Stimulated activated CD8-positive, alpha-beta memory T cell treated with anti-CD3 and anti-CD28 coated beads, Interleukin-12 subunit alpha, Interleukin-12 subunit beta, amount 100 ng/mL, for 1 hour (primary cell): ENCODE measurements at places on chromosomes 4 and X.

- no peak for DNase-seq
These were observed 233.8 kb downstream of the ENOX2 start for GRCh38 chrX:130669233-130669632.

DNA sequence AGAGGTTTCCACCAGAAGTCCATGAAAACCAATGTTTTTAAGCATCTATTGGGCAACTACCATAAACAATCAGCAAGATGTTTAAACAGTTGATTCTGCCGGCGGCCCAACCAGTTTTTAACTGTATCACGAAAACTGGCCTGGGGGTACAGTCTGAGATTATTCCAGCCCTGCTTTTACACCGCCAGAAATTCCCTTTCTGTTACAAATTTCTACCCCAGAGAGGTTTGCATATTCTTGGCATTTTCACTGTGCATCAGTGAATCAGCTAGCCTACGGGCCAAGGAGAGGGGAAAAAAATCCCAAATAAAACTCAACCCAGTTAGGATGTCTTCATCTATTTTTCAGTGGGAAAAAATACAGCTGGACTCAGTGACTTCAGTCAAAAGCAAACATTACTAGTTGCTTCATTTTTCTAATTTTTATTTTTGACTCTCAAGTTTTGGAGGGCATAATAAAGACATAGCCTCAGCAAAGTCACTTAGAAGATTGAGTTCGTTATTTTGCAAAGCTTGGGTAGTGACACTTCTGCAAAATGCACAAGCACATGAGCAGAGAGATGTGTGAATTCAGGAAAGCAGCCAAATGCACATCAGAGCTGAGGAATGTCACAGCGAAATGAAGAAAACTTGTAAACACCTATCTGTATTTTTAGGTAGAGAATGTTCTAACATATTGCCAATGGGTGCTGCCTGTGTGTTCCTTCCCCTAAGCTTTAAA, 167.8 kb upstream of the GK2 start:
- DNase-seq, result no peak

DNA sequence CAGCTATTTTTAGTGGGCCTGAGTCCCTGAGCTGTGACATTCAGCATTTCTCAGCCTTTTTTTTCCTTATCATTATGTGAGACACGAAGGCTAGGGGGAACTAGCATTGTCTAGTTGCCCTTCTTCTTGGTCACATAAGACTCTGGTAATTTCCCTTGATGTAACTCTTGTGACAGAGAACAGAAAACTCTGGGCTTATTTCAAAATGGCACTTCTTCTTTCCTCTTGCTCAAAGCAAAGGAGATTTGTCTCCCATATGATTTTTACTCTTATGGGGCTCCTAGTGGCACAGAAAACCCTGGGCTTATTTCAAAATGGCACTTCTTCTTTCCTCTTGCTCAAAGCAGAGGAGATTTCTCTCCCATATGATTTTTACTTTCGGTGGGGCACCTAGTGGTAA, 14.7 kb downstream of the ATXN3L start:
- DNase-seq, result no peak

DNA sequence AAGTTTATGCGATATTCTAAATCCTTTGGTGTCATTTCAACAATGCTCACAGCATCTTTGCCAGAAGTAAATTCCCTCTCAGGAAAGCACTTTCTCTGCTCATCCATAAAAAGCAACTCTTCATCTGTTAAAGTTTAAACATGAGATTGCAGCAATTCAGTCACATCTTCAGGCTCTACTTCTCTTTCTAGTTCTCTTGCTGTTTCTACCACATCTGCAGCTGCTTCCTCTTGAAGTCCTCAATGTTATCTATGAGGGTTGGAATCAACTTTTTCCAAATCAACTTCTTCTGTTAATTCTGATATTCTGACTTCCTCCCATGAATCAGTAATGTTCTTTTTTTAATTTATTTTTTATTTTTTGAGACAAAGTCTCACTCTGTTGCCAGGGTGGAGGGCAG, 100.9 kb downstream of the LCORL start:
- DNase-seq, result no peak

DNA sequence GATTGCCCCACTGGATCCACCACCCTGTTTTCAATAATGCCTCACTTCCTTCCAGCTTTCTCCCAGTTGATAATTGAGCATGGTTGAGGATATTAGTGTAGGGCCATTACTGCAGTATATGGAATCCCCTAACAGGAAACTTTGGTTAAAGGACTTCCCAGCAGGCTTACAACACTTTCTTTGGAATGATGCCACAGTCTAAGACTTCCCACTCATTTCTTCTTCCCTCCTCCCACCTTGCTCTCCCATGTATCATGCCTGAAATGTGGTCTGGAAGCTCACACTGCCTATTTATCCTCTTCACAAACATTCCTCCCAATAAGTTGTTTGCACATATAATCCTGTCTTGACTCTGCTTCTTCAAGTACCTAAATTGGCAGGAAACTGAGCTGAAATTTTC, 863.3 kb downstream of the CENPC start:
- DNase-seq, result no peak

DNA sequence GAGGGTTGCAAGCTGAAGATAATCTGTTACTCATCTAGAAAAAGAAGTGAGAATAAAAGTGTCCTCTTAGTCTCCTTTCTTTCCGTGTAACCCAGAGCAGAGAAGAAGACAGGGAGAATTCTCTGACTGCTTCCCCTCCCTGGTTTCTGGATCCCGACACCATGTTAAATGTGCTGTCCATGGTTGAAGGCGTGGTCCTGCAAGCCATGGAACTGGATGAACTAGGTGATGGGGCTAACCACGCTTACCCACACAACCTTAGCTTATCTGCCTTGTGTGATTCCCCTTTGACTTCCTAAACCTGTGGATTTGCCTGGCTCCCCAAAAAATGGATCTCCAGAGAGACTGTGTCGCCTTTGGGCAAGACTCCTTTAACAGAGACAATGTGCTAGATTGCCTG, 907.6 kb downstream of the FSTL5 start:
- no peak for DNase-seq

GRCh38 chrX:40550066-40550465, 30.7 kb upstream of the ATP6AP2 start:
- no peak for DNase-seq

GRCh38 chrX:37690119-37690518, 4.5 kb downstream of the XK start:
- no peak for DNase-seq

DNA sequence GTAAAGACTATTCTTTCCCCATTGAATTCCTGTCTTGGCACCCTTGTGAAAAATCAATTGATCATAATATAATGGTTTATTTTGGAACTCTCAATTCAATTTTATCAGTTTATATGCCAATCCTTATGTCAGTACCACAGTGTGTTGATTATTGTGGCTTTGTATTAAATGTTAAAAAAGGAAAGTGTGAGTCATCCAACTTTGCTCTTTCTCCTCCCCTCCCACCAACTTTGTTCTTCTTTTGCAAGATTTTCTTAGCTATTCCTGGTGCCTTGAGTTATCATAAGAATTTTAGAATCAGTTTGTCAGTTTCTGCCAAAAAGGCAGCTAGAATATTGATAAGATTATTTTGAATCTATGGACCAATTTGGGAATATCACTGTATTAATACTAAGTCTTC, 11.2 kb upstream of the RNF175 start:
- DNase-seq, result no peak

GRCh38 chr4:55386073-55386472, 9.7 kb upstream of the TMEM165 start:
- no peak for DNase-seq

GRCh38 chrX:16187024-16187760, 19.9 kb downstream of the MAGEB17 start:
- DNase-seq, result no peak

DNA sequence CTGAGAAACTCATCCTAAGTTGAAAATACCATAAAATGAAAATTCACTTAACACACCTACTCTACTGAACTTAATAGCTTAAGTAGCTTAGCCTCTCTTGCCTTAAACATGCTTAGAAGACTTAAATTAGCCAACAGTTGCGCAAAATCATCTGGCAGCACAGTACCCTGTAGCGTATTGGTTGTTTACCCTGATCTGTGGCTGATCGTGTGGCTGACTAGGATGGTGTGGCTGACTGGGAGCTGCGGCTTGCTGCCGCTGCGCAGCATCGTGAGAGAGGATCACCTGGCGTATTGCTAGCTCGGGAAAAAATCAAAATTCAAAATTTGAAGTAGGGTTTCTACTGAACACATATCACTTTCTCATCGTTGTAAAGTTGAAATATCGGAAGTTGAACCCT, 6.3 kb downstream of the RUFY3 start:
- DNase-seq, result no peak

DNA sequence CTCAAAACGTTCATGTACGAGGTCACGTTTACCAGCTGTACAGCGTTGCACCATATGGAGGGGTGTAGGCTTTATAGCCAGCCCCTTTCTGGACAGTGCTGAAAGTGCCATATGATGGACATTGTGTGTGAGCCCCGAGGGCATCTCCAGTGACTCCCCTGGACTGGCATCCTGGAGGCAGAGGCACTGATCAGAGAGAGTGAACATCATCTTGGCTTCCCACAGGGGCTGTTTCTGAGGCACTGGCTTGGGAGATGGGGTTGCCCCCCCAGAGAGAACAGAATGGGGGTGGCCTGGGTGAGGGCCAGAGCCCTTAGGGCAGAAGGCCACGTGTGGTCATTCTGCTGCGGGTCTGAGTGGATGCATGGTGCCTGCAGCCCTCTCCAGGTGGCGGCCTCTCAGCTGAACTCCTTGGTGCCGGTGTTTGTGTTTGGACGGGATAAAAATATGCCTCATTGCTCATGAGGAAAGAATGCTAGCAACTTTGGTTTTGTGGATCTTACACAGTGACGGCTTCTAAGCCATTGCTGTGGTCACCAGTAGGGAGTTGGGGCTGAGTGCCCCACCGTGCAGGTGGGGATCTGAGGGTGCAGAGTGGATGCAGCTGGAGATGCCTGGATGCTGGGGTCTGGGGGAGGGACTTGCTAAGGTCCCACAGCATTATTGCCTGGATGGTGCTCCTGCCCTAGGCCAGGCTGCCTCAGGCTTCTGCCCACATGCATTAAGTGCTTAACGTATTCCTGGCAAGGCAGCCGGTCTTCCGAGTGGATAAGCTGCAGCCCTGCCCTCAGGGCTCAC, 3.4 kb downstream of the WFS1 start:
- no peak for DNase-seq

- DNase-seq, result no peak
These were observed 403.1 kb downstream of the MID1IP1 start for GRCh38 chrX:39204353-39204752.

GRCh38 chrX:67893931-67894330, 350.1 kb downstream of the AR start:
- no peak for DNase-seq

- DNase-seq, result no peak
These were observed 81.1 kb downstream of the FAAH2 start for GRCh38 chrX:57367649-57368048.

GRCh38 chr4:149370785-149371420, 444.7 kb downstream of the IQCM start:
- no peak for DNase-seq

DNA sequence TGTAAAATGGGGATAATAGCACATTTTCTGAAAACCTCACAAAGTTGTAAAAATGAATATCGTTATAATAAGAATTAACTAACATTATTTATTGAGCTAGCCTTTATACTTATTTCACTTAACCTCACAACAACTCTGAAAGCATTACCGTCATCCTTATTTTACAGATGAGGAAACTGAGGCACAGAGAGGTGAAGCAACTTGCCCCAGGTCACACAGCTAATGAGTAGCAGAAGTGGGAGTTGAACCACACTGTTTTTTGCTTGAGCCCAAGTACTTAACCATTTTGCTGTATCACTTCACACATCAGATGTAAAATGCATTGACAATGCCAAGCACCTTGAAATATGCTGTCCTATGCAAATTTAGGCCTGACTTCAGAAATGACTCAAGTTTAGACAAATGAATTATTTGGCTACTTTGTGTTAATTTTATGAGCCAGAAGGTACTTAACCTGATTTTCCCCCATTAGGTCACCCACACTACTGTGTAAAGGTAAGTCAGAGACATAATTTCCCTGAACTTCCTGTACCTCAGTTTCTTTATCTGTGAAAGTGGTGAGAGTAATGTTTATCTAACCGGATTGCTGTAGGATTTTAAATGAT, 23.1 kb downstream of the CD40LG start:
- no peak for DNase-seq

GRCh38 chr4:37392521-37393255, 148.1 kb downstream of the NWD2 start:
- no peak for DNase-seq

DNA sequence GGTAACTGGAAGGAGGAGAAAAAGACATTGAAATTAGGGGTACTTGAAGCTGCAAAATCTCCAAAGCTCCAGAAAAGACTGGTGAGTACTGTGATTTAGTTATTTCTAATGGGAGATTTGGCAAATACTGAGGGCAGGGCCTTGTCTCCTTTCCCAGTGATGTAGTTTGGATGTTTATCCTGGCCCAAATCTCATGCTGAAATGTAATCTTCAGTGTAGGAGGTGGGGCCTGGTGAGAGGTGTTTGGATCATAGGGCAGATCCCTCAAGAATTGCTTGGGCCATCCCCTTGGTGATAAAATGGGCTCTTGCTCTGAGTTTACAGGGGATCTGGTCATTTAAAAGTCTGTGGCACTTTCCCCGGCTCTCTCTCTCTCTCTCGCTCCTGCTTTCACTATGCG, 33.1 kb upstream of the GK start:
- no peak for DNase-seq

GRCh38 chrX:134256684-134257083, 19.7 kb downstream of the CCDC160 start:
- DNase-seq, result no peak

DNA sequence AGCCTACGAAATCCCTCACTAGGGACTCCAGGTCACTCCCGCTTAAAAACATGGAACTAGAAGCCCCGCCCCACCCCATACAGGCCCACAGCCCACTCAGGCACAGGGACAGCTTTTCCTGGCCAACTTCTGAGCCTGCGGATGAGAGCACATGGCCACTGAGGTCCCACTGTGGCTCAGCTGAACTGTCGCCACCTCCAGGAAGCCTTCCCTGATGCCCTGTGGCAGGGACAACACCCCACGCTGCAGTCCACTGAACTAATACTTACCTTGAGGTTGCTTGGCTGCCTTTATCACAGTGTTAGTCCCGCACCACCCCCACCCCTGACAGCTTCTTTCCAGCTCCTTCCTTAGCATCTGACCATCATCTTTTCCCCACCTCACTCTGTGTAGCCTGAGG, 39.3 kb upstream of the MAN2B2 start:
- DNase-seq, result no peak

GRCh38 chr4:76588274-76588673, 153.2 kb downstream of the SHROOM3 start:
- DNase-seq, result no peak

DNA sequence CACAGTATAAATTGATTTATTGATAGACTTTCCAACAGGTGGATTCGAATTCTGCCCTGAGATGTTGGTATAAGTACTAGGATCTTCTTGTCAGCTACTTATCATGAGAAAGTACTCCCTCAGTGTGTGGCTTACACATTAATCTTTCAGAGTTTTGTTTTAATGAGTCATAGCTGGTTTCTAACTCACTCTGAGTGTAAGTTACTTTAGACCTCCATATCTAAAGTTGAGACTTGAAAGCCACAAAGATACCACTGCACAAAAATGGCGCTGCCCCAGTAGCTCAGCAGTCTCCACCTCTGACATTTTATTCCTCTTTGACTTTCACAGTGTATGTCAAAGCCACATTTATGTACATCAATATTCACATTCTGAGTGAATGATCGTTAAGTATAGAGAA, 318.5 kb downstream of the ARAP2 start:
- no peak for DNase-seq

- no peak for DNase-seq
These were observed 42.9 kb downstream of the DCTD start for GRCh38 chr4:182874304-182874751.

GRCh38 chr4:173417833-173418232, 18.9 kb upstream of the SCRG1 start:
- no peak for DNase-seq

- DNase-seq, result no peak
These were observed 95.5 kb upstream of the ZNF518B start for GRCh38 chr4:10552591-10553280.
